ENCODE measurements at places on chromosomes 7 and 10. TPM values are rescaled to one million over a fixed set of nuclear protein-coding genes. Genes with fewer than 3 reads are reported as not detected.

Gene OGDHL
- total RNA-seq: 0.07 TPM

Gene NRG3
- total RNA-seq: not detected

Gene RFC2
- total RNA-seq: 56.7 TPM

Gene MNX1
- 6.3 TPM for total RNA-seq

Gene ITGA8
- total RNA-seq: not detected

Gene GHRHR
- total RNA-seq: 0.29 TPM

Gene AS3MT
- 0.94 TPM for total RNA-seq

Gene PAPOLB
- total RNA-seq: not detected

Gene ZP3
- total RNA-seq: 19.7 TPM

Gene FGF8
- not detected for total RNA-seq

Gene EGR2
- 0.34 TPM for total RNA-seq

Gene PLA2G12B
- total RNA-seq: not detected

Gene PGAM2
- not detected for total RNA-seq

Data from A549 treated with RU486 at 1 μM for 4 hours (cell line).